CD4-positive, alpha-beta T cell treated with Interleukin-6 at 100 ng/mL for 8 hours (primary cell): ENCODE measurements at places on chromosomes 6 and 20.

DNA sequence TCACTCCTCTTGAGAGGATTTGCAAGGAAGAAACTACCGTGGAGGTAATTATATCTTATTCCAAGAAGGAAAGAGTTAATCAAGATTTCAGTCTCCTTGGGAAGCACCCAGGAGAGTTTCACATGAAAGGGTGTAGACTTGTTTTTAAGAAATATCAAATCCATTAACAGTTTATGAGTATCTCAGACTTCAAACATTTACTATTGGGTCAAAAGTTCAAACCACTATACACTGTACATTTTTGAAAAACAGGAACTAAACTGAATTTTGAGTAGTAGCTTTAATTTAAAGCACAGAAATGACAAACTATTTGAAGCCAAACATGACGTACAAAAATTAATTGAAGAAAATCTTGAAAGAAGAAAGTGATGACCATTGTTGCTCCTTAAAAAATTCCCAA lies 164.0 kb downstream of the FOXC1 start:
- no peak for DNase-seq

DNA sequence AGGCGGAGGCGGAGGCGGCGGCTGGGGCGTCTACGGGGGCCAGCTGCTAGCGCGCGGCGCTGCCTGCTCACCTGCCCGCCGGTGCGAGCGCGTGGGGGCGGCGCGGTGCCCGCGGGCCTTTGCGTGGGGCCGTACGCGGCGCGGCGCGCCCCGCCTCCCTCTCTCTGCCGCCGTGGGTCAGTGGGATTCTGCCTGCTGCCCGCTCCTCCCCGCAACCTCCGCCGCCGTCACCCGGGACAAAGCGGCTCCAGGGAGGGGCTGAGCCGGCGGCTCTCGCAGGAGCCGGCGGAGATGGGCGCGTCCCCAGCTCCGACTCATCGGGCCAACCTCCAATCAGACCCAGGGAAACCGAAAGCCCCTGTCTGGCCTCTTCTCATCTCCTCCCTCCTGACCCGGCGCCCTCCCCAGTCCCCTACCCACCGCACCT lies at the start of gene RCAN2:
RCAN2 (minus strand) TSS at position 249 of the 427 bp plus-strand sequence.
- DNase-seq = no peak

DNA sequence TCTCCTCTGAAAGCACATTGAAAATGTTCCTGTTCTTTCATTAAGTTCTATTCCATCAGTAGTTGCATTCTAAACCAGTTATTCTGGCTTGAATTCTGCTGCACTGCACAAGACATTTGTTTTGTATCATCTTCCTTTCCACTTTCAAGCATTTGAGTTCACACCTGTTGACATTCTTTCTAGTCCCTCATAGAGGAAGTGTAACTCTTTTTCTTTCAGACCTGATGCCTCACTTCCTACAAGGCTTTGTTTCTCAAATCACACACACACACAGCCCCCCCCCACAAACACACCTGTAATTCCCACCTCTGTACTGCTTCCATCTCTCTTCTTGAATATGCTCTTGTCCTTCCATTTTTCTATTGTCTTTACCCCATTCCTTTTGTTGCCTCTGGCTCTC lies 50.9 kb downstream of the CCN2 start:
- no peak for DNase-seq

DNA sequence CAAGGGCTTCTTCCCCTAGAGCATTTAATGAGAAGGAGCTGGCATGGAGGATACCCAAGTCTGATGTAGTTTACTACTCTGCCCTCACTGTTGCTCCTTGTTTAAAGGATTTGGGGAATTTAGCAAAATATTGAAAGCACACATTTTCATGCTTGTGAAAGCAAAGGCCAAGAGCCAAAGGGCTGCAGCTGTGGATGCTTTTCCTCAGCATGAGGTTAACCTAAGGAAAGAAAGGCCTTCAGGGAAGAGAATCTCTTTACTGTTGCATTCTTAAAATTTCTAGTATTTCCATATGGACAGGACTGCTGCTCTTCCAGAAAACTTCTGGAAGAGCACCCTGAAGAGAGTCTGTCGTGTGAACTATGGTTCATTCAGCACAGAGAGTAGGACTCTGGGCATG lies 45.9 kb upstream of the SASH1 start:
- no peak for DNase-seq

DNA sequence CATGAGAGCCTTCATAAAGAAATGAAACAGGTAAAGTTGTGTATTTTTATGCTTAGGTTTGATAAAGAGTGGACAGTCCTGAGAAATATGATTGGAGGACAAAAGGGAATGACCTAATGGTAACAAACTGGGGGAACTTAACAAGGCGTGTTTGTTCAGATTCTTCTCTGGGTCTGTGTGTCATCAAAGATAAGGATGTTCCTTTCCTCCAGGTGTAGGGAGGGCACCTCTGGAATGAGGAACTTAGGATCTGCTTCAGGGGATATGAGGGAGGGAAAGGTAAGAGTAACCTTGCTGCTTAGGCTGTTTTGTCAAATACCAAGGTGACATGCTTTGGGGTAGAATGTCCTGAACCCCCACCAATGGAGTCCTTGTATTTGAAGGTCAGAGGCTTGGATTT lies 291.9 kb downstream of the KCNQ5 start:
- no peak for DNase-seq

- no peak for DNase-seq
Measured at GRCh38 chr6:65819152-65819551, 112.1 kb upstream of the EYS start.

DNA sequence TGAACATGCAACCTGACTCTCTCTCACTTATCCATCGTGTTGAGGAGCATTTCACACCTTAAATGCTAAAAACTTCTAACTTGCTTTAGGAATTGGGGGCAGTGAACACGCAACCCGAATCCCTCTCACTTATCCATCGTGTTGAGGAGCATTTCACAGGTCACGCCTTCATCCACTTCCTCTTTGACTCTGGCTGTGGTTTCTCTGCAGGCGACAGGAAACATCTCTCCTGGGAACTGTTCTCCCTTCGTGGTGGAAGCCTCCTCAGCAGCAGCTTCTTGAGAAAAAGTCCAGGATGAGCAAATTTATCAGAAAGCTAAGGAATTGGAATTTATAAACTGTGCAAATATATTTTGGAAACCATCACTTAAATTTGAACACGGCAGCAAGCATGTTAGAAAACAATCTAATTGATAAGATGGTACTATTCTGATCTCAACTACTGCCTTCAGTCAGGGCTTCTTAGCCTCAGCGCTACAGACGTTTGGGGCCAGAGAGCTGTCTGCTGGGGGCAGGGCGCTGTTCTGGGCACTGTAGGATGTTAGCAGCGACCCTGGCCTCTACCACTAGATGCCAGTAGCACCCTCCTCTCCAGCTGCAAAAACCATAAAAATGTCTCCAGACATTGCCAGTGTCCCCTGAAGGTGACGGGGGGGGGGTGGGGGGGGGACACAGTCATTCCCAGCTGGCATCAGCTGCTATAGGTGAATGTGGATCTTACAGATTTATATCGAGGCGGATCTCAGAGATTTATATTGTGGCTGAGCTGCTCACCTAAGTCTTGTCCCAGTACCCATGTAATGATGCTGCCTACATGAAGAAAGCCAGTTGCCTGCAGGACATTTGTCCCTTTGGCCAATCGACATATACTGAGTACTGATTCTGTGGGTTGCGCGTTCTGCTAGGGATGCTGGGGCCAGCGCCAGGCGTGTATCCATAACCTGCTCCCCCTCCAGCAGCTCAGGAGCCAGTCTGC lies 26.2 kb downstream of the CTCFL start:
- DNase-seq = no peak

- DNase-seq = no peak
Measured at GRCh38 chr6:158410784-158411183, 98.5 kb downstream of the TULP4 start.
